ENCODE measurements at places on chromosomes 1 and 21.

DNA sequence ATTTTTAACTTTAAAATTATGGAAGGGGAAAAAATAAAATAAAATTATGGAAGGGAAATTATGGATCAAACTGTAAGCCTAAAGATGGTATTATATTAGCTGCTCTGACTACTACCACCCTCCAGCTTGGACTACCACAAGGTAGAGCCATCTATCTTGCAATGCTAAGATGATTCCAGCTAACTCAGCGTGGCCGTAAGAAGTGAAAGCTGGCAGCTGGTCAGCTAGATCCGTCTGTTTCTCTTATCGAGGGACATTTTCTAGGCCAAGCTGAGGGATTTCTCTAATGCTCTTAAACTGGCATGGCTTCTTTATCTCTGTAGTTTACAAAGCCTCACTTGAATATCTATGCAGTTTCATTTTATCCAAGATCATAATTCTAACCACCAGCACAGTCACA lies 31.5 kb downstream of the LYST start:
- DNase-seq: no peak

DNA sequence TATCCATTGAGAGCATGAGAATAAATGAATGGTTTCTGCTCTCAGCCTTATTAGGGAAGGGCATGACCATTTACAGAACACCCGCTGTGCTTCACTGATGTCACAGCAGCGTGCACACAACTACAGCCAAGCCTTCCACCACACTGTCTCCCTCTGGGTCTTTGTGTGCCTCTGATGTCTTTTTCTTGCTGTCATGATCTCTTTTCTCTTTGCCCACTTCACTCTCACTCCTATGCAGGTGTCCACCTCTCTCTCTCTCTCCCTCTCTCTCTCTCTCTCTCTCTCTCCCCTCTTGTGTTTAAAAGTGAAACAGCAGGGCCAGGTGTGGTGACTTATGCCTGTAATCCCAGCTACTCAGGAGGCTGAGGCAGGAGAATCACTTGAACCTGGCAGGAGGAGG lies 232.5 kb upstream of the JUN start:
- DNase-seq: no peak

GRCh38 chr1:33094971-33095604 lies 14.1 kb downstream of the AZIN2 start:
- no peak for DNase-seq

GRCh38 chr1:205547936-205548827 lies 43.7 kb downstream of the CDK18 start:
- no peak for DNase-seq

GRCh38 chr1:230345139-230345885 lies 80.8 kb downstream of the PGBD5 start:
- DNase-seq: no peak

- no peak for DNase-seq
Observed at GRCh38 chr1:2344121-2344681, 47.2 kb downstream of the MORN1 start.

DNA sequence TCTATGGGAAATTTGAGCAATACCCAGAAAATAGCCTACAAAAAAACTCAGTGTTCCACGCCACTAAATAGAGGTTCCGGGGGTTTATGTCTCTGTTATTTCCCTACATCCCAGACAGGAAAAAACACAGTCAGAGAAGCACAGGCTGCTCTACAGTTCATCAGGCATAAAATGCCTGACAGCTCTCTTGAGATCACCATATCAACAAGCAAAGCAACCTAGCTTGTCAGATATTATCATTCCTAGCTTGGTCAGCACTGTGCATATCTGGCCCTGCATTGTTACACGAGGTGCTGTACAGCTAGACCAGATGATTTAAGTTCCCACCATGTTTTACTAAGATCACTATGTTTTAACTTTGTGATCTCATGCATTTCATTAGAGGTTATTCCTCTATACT lies 172.6 kb downstream of the PTPRC start:
- DNase-seq: no peak

GRCh38 chr1:205470131-205470530 lies 14.3 kb upstream of the BLACAT1 start:
- no peak for DNase-seq

DNA sequence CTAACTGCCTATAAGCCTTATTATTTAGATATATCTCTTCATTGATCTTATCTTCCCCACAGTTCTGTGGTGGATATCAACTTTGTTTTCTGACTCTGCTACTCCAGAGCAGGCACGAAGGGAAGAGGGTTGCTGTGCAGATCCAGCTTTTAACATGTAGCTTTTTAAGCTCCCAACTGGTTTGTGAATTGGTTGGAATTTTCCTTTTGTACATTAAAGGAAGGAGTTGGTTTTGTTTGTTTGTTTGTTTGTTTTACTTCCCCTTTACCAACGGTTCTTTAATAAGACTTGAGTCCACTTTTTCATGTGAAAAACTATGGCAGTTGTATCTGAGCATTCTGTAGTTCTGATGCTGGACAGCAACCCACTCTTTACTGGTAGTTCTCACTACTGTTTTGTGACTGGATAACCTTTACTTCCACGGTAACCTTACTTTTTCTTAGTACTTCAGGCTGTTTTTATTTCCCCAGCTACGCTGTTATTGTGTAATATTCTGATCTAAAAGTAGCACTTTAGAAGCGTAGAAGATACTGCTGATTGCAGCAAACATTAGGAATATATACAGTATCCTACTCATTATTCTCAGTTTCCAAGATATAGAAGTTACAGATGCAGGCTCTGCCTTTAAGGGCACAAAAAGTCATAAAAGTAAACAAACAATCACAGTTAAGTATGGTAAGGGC lies 1.6 kb downstream of the GNPAT start:
- no peak for DNase-seq

DNA sequence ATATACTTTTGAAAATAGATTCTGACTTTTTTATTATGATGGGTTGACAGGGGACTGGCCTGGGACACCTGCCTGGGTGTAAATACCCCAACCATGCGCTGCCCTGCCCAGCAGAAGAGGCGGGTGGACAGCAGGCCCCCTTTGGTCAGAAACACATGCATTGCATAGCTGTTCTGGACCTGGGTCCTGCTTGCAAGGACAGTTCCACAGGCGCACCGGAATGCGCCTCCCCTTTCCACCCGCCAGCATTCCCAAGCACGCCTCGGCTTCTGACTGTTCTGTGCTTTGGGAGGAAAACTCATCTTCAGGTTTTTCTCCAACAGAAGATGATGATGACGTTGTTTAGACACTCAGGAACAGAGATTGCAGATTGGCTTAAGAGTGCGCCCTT lies 428 bp upstream of the ZNF678 start:
- DNase-seq: no peak

DNA sequence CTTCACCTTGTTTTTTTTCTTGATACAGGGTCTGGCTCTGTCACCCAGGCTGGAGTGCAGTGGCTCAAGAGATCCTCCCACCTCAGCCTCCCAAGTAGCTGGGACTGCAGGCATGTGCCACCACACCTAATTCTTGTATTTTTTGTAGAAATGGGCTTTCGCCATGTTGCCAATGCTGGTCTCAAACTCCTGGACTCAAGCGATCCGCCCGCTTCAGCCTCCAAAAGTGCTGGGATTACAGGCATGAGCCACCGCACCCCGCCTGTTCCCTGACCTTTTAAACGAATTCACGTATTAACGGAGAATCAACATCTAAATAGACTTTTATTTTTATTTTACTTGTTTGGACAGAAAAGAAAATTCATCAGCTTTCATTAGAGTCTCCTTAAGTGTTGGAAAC lies 104.8 kb downstream of the PGBD5 start:
- no peak for DNase-seq

- DNase-seq: no peak
Observed at GRCh38 chr21:26877018-26877417, 31.8 kb upstream of the ADAMTS1 start.

GRCh38 chr1:22104865-22105437 lies 37.9 kb downstream of the WNT4 start:
- DNase-seq: peak; percentile 36

DNA sequence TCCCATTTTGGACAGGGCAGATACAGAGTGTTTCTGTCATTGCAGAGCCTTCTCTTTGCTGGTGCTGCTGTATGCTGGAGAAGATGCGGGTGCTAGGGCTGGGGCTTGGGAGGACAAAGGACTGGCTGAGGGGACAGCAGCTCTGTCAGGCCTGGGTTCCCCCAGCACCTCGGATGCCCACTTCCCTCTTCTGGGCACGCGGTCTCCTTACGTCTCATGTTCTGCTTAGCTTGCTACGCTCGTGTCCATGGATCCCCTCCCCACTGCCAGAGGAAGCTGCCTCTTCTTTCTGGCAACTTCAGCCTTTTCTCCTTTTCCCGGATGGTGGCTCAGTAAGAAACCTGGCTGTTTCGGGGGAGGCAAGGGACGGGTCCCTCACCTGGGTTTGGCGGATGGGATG lies 75.7 kb downstream of the ARHGEF10L start:
- no peak for DNase-seq

GRCh38 chr1:6004412-6005123 lies 12.3 kb upstream of the NPHP4 start:
- no peak for DNase-seq

- no peak for DNase-seq
Observed at GRCh38 chr1:167681451-167682098, 40.2 kb upstream of the MPZL1 start.

GRCh38 chr1:11064942-11065341 lies 5.1 kb upstream of the SRM start:
- DNase-seq: no peak

DNA sequence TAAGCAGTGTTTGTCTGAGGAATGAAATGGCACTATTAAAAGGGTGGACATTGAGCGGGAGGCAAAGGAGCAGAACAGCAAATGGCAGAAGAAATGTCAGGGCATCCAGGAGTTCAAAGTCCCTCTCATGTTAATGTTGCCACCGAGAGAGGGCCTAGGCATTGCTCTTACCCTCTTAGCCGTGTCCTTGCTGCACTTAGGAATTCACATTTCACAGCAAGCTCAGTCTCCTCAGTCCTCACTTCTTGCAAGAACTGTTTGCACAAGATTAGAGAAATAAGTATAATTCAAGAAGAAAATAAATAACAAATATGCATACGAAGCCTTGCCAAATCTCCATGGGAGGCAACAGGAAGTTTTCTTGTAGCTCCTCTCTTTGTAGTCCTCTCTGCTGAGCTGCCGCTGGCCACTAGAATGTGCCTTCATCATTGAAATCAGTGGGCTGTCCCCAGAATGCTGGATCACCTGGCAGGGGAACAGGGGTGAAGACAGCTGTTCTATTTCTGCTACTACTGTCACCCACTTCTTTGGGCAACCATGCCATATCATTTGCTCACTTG lies 205.8 kb downstream of the ZNF326 start:
- DNase-seq: no peak

GRCh38 chr1:197234581-197234980 lies 33.5 kb upstream of the CRB1 start:
- DNase-seq: no peak

- DNase-seq: no peak
Observed at GRCh38 chr1:84675106-84675505, 15.2 kb downstream of the SSX2IP start.

DNA sequence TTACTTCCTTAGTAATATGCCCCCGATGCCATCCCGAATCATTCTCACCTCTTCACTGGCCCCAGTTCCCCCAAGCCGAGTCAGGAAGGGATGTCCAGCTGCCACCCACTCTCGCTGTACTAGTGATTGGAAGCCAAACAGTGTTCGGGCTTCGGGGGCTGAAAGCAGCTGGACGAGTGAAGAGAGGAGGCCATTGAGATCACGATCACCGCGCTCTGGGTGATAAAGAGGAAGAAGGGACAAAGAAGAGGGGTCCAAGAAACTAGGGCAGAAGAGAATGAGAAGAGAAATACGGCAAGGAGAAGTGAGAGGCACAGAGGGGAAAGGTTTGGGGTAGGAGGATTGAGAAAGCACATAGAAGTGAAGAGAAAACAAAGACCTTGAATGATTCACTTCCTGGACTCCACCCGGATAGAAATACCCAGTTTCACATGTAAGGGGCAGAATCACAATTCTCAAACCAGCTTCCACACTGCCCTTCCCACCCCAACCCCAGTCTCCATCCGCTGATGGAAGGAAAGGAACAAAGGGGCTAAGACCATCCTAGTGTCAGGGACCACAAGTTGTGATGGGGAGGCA lies 3.7 kb upstream of the SF3B4 start:
- no peak for DNase-seq

DNA sequence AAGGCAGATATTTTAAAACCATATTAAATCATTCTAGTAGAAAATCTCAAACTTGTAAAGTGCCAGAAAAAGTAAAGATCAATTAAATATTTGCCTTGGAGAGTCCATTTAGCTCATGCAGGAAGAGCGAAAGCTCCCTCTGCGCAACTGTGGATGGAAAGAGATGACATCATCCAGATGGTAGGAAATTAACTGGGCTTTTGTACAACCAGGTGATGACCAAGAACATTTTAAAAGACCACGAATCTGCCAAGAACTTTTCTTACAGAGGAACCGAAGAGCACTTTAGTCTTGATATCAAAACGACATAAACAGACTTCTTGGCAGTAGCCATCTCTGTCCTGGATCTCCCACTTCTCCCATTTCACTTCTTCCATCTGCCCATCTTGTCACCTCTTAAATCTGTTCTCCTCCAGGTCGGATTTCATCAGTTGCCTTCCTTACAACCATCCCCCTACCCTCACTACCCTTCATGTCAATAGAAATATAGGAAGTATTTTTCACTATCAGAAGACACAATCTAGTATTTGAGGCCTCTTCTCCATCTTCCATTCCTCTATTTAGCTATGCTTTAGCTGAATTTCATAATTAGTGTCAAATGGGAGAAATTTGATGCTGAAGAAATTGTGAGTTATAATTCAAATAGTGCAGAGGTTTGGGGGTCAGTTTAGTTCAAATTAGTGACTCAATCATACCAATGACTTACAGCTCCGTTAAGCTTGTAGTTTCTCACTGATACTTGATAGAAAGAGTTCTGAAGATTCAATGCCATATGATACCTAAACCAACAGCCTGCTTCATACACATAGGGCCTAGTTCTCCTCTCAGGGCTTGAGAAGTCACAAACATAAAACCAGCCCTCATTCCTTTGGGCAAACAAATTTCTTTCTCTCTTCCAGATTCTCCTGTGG lies 22.0 kb upstream of the DNASE2B start:
- no peak for DNase-seq

DNA sequence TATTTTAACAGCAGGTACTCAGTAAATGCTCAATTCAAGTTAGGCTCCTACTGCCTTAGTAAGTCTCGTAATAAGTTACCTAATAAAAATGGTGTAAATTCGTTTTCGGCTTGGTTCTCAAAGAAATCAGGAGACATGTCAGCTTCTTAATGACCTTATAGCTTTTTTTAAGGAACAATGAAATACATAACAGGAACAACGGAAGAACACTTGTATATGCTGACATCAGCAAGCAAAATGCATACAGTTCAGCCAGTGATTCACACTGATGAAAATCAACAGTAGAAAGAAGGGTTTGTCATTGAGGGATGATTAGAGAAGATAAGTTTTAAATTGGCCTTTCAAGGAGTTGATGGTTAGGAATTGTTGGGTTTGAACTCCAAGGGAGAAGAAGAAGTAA lies 13.3 kb downstream of the RPTN start:
- no peak for DNase-seq

DNA sequence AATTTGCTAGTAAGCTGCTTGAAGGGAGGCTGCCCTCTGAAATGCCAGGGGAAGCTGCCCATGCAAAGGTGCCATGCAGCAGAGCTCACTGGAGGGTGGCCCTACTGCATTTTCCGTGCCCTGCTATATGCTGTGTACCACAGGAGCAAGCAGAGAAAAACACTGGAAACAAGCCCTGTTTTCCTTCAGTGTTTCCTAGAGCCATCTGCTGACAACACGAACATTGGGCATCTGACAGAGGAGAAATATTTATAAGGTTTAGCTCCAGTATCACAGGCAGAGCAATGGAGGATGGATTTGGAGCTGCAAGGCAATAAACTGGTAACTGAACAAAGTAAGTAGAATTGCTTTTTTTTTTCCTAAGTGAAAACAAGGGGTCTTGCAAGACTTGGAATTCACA lies 198.4 kb downstream of the USP25 start:
- no peak for DNase-seq
